ENCODE measurements at places on chromosomes 3 and 15. TPM values are rescaled to one million over a fixed set of nuclear protein-coding genes. Genes with fewer than 3 reads are reported as not detected.

The VEPH1 gene
- total RNA-seq, result 11.6 TPM

The FBN1 gene
- 1,693 TPM for total RNA-seq

The GATA2 gene
- 3.6 TPM for total RNA-seq

The CCR1 gene
- 11.1 TPM for total RNA-seq

The CHRNA7 gene
- total RNA-seq, result 14.4 TPM

The REC114 gene
- total RNA-seq, result not detected

The SPTSSB gene
- 2.2 TPM for total RNA-seq

The CPN2 gene
- not detected for total RNA-seq

The PLSCR2 gene
- not detected for total RNA-seq

The SCG5 gene
- 1.4 TPM for total RNA-seq

DNA sequence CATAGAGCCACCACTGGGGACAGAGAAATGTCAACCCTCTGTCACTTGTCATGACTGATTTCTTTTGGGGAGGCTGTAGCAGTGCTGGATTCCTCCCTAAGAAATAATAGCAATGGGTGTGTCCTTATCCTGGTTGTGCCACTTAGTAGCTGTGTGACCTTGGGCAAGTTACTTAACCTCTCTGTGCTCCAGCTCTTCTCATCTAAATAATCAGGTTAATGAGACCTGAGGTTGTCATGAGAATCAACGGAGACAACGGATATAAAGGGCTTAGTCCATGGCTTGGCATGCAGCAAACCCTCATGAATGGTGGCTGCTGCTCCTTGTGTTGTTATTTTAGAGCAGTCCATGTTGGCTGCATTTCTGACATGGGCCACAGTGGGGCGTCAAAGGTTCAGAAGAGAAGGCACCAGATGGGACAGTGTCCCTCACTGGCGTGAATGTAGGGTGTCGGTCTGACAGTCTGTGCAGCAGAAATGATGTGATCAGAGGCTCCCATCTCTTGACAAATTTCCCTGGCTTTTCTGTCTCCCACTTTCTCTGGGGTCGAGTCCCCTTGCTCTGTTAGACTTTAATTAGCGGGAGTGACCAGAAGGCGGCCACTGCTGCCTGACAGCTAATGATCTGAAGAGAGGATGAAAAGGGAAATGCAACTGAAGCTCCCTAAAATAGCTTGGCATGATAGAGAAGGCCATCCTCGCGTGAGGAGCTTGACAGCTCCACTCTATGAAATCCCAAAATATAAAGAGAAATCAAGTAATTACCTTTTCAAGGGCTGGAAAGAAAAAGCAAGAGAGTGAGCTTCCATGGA is 209.4 kb downstream of the CADPS start:
- peak; percentile 81 for DNase-seq

GRCh38 chr3:60703008-60703407 is 548.2 kb downstream of the FHIT start:
- DNase-seq, result no peak

GRCh38 chr3:144010371-144010770 is 38.7 kb downstream of the DIPK2A start:
- DNase-seq, result no peak

- DNase-seq, result no peak
Measured at GRCh38 chr3:60076331-60076730, 1026.5 kb upstream of the CFAP20DC start.

GRCh38 chr3:43696441-43696840 is 5.7 kb downstream of the ABHD5 start:
- no peak for DNase-seq

DNA sequence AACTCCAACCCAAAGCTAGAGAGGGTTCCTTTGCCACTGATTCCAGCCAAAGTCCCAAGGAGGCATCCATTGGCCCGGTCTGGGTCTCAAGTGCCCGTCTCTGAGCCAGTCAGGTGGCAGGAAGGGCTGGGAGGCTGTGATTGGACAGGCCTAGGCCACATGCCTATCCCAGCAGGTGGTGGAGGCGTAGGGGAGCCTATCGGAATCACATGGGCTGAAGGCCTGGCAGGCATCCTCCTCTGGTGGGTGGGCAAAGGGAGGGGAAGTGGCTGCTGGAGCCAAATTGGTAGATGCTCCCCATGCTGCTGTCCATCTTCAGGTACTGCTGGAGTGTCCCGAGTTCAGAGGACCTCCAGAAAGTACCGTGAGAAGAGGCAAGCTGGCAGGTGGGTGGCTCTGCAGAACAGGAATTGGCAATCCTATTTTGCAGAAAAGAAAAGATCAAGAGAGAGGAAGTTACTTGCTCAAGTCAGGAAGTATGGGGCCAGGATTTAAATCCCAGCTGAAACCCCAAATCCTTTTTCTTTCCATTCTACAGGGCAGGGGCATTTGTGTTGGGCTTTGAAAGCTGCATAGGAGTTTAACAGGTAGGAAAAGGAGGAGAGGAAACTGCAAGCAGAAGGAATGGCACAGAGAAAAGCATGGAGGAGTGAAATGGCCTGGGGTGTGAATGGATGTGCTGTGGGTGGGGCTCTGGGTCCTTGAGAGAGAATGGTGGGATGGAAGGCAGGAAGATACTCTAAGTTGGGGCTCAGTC is 3.7 kb downstream of the CHST13 start:
- no peak for DNase-seq

DNA sequence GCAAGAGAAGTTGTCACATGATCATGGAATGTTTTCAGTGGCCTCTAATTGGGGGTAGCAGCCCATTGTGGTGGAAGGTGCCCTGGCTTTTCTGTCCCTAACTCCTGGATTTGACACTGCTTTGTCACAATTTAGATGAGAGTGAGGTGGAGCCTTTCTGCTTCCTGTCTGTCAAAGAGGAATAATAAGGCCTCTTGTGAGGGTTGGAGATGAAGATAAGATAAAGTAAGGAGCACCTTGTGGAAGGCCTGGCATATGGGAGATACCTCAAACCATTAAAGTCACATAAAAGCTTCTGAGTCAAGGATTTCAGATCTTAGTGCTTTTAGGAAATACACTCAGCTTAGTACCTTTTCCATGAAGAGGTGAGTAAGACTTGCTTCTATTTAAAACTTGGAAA is 172.6 kb upstream of the FAM3D start:
- no peak for DNase-seq

- DNase-seq, result no peak
Measured at GRCh38 chr3:32147509-32147908, 41.1 kb downstream of the GPD1L start.

DNA sequence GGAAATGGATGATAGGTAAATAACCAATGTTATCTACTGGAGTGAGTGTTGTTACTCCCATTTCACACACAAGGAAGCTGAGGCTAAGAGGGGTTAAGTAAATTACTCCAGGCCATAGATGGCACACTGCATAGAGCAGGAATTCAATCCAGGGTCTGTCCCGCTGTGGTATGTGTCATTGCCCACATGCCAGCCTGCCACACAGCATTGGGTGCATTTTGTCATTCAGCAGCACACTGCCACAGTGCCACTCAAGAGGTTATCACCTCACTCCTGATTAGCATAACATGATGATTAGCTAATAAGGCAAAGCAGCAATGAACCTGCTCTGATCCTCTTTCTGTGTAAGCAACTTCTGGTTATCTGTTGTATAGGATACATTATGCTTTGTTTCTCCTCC is 157.4 kb upstream of the CTNNB1 start:
- DNase-seq, result no peak

DNA sequence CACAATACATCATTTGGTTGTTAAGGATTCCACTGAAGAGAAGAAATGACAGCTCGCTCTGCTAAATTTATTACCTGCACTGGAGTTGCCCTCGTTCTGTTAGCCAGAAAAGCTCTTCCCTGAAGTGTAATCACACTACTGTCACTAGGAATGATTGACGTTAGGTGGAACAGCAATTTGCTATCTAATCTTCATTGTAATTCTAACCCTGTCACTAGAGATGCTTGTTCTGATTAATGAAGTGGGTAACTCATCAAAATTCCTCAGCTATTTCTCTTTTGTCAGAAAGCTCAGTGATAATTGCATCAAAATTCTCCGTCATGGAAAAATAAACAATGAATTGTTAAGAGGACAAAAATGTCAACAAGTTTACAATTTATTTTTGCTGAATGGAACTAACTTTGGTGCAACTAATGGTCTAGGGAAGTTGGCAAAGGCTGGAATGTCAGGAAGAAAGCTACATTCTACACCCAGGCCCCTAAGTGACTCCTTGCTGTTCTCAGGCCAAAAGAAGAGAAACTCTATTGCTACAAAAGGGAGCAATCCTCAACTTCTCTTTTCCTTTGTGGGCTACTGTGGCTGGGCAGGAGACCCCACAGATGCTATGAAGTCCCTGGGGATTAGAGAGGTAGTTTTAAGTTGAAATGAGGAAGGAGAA is 34.1 kb downstream of the CCDC191 start:
- no peak for DNase-seq

GRCh38 chr3:190001426-190001825 is 119.3 kb downstream of the P3H2 start:
- no peak for DNase-seq

- peak; percentile 95 for DNase-seq
Measured at GRCh38 chr3:60610441-60611112, 640.7 kb downstream of the FHIT start.

DNA sequence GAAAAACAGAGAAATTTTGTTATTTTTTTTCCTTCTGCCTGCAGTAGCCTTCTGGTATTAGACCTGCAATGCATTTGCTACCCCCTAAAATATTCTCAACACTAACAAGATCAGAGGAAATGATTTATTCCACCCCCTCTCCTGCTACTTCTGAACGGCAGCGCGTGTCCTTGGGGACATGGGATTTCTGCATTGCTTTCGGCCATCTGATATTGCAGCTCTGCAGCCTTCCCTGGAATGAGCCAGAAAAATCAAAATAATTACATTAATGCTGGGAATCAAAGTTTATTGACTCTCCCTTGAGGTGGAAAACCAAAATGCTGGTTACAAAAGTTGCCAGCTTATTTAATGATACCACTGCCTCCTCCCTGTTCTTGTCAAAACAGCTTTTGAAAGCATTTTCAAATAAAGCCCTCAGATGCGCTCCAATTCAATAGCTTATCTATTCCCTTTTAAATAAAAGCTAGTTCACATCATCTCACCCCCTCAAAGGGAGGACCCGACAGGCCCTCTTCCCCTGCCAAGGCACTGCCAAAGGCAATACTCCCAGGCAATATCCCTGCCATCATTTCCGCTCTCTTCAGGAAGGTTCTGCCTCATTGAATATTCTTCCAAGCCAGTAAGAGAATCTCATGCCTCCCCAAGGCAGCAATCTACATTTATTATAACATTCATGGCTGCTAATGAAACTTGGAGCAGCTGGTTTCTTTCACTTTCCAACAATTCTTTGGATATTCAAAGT is 96.6 kb downstream of the FHIT start:
- no peak for DNase-seq

DNA sequence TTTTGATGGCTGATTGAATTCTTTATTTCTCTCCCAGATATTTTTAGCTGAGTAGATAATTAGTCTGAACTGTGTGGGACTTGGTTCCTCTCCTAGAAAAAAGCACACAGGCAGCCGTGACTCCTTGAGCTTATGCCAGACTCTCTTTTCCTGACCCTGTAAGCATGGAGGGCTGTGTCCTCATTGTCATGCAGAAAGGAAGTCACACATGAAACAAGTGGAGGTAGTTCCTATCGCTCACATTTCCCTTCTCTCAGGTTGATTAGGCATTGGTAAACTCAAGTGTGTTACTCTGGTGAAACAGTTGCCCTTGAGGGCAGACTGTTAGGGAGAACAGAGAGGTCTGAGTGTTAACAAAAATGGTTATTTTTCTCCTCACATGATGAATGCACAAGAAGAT is 6.3 kb upstream of the RTP4 start:
- no peak for DNase-seq

DNA sequence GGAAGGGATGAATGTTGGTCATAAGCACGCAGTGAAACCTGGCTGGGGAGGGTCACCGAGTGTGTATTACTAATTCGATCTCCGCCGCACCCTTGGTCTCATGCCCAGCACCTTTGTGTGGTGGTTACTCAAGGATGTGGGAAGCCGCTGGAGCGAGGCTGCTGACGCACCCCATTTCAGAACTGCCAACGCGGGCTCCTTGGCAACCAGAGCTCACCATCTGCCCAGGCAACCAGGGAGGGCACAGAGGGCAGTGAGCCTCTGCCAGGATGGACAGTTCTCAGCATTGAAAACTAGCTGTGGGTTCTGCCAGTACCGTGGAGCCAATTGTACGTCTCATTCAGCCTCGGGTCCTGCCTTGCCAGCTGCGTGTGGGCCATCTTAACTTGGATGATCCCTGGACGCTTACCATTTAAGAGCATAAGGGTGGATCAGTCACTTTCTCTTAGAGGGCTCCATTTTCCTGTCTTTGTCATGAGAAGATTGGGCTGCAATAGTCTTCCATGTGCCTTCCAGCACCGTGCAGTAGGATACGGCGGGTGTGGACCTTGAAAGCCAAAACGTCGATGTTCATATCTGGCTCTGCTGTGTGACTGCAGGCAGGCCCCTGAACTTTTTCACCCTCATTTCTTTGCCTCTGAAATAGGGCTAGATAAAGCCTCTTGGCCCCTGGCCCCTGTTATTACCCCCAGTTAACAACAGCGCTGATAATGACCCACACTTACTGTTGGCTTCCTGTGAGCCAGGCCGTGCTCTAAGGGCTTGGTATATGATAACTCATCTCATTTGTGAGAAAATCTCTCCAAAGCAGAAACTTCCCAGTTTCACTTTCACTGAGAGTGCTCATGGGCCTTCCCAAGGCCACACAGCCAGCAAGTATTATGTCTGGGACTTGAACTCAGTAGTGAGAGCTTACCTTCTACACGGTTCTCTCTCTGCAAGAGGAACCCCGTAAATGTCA is 238.8 kb downstream of the OPA1 start:
- DNase-seq, result no peak

DNA sequence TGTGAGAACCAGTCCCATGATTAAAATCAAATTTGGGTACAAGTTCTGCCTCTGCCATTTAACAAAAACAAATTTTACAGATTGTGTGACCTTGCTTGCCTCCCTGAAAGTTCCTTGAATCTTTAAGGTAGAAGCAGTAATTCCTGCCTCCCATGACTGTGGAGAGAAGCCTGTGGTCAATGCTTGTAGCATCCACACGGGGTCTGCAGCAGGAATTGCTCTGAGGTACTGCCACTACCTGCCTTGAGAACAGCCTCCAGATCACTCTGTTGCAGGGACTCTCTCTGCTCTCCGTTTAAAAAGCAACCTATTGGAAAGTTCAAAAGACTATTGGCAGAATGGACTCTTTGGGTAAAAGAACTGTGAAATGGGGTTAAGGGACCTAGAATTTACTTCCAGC is 75.9 kb downstream of the SST start:
- DNase-seq, result no peak

- no peak for DNase-seq
Measured at GRCh38 chr15:71191296-71191695, 76.0 kb downstream of the THSD4 start.

GRCh38 chr15:30985081-30985531 is 6.3 kb downstream of the MTMR10 start:
- peak; percentile 12 for DNase-seq

DNA sequence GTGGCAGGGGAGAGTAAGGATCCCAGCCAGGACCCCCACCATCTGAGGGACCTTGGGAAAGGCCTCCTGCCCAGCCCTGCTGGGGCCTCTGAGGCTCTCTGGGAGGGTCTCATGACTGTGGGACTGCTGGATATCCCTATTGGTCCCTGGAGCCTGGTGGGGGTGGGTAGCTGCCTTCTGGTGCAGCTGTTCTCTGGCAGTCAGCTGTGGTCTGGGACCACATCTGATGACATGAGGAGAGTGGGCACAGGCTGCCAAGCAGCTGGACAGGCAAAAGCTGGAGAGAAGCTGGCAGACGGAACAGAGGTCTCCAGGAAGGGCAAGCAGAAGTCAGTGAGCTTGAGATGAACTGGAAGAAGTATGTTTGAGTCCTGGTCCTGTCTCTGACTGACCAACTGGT is 22.4 kb downstream of the PLEKHO2 start:
- no peak for DNase-seq

- DNase-seq, result peak; percentile 61
Measured at GRCh38 chr3:184417619-184418327, 37.9 kb downstream of the CHRD start.

- DNase-seq, result peak; percentile 95
Measured at GRCh38 chr3:116815831-116816588, 106.4 kb downstream of the TUSC7 start.
